Stimulated activated CD8-positive, alpha-beta memory T cell treated with anti-CD3 and anti-CD28 coated beads, Interleukin-12 subunit alpha, Interleukin-12 subunit beta, amount 100 ng/mL, for 4 hours (primary cell): ENCODE measurements at places on chromosomes 1 and 21.
A peak's percentile ranks its signal among the peaks of the same experiment; 100 is the strongest.

DNA sequence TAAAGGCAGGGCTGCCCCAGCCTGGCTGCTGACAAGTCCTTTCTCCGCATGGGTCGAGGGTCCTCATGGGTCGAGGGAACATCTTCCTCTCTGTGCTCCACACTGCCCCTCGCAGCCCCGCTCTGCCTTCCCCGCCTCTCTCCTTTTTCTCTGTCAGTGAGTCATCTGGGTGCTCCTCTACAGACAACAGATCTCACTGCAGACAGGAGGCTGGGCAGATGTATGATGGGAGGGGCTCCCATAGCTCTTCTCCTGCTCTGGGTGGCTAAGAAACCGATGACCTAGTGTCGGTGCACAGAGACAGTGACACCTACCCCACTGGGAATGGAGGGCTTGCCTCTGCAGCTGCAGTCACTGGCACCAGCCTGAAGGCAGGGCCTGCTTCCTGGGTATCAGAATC, 5.5 kb downstream of the KCNA10 start:
- DNase-seq = no peak

DNA sequence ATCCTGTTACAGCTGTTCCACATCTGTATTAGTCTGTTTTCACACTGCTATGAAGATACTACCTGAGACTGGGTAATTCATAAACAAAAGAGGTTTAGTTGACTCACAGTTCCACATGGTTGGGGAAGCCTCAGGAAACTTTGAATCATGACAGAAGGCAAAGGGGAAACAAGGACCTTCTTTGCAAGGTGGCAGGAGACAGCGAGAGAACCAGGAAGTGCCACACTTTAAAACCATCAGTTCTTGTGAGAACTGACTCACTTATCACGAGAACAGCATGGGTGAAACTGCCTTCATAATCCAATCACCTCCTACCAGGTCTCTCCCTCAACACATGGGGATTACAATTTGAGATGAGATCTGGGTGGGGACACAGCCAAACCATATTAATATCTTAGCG, 110.3 kb upstream of the TRABD2B start:
- DNase-seq = no peak

- DNase-seq = no peak
Observed at GRCh38 chr1:30673395-30673794, 50.0 kb downstream of the MATN1 start.

- peak; percentile 21 for DNase-seq
Observed at GRCh38 chr1:110412576-110412975, 5.1 kb upstream of the LAMTOR5 start.

DNA sequence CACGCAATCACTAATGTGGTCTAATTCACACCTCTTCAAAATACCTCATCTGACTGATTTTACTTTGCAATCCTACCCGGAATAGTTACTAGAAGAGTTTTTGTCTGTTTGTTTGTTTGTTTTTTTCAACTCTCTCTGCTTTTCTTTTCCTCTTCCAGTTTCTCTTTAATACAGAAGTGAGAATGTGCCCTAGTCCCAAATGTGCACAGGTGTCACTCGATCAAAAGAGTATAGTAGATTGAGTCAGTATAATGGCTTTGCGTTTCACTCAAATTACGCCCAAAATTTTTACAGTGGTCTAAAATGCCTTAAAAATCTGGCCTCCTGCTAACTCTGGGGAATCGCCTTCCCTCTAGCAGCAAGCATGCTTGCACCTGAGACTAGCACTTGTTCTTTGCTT, 1536.8 kb downstream of the KCNT2 start:
- no peak for DNase-seq

DNA sequence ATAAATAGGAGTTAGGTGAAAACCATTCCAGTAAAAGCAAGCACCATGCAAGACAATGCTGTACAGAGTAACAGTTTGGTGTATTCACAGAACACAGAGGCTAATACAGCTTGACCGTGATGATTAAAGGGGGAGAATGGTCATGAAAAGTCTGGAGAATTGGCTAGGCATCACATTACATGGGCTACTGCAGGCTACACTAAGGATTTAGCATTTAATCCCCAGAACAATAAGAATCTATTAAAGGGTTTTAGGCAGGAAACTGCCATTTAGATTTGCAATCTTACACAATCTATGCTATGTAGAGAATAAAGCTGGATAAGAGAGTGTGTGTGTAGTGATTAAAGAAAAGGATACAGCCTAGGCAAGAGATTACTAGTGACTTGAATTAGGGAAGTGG, 30.6 kb downstream of the HFM1 start:
- no peak for DNase-seq

DNA sequence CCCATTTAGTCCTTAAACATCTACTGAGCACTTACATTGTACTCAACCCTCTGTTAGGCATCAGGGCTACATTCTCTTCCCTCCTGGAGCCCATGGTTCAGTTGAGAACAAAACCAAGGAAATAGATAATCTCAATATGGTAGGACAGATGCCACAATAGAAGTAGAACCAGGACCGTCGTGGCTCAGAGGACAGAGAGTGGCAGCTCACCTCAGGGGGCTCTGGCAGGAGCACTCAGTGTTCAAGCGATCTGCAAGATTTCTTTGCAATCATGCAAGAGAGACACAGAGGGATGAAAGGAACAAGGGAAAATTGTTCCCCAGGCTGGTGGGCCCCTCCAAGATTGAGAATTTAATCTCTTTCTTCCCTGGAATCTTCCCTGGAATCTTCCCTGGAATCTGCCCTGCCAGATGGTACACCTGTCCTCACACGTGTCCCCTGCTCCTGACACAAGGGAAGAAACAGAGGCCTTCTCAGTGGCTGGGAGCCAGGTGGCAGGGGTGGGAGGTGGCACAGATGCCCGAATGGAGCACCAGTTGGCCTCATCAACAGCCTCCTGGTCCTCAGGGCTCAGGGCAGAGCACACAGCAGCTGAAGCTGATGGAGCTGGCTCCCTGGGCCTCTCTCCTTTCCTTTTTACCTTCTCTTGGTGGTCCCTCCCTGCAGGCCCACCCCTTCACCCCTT, 135.4 kb downstream of the PLXNA2 start:
- no peak for DNase-seq

DNA sequence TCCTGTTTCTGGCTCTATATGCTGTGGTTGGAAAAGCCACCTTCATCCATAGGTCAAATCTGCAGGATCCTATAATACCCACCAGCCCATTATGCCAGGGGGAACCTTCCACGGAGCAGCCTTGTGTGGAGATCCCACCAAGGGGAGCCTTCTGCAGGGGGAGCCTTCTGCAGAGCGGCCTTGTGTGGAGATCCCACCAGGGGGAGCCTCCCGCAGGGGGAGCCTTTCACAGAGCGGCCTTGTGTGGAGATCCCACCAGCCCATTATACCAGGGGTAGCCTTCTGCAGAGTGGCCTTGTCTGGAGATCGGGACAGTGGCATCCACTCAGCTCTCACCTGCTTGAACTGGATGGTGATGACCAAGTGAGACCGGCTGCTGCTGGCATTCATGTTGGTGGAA, 85.3 kb downstream of the SCCPDH start:
- DNase-seq = no peak

DNA sequence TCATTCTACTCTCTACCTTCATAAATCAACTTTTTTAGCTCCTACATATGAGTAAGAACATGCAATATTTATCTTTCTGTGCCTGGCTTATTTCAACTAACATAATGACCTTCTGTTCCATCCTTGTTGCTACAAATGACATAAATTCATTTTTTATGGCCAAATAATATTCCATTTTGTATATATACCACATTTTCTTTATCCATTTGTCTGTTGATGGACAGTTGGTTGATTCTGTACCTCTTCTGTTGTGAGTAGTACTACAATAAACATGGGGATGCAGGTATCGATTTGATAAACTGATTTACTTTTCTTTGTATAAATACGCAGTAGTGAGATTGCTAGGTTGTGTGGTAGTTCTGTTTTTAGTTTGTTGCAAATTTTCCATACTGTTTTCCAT, 279.5 kb upstream of the NFIA start:
- DNase-seq = no peak
